ENCODE measurements at places on chromosomes 11 and 22.
A peak's percentile ranks its signal among the peaks of the same experiment; 100 is the strongest.

DNA sequence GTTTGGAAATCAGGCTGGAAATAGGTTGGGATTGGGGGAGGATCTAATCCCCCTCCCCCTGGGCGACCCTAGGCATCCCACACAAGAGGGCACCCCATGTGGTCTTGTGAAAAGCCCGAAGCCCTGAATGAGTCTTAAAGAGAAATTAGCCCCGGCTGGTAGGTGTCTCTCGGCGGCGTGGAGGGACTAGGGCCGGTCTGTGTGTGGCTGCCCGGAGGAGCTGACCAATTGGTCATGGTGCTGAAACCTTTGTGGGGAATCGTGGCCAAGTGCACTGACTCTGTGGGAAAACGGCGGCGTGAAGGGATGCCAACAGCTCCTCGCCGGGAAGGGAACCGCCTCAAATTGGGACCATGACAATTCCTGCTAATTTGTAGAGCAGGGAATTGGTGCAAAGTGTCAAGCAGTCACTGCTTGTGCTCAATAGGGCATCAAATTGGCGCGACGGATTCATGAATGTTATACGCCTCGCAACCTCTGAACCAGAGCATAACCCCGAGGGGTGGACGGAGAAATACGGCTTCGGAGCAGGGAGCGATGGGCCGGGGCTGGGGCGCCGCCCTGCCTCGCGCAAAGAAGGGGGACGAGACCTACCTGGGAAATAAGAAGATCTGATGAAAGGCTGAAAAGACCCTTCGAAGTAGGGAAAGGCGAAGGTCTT lies 1.5 kb downstream of the DBX1 start:
- DNase-seq, result no peak

DNA sequence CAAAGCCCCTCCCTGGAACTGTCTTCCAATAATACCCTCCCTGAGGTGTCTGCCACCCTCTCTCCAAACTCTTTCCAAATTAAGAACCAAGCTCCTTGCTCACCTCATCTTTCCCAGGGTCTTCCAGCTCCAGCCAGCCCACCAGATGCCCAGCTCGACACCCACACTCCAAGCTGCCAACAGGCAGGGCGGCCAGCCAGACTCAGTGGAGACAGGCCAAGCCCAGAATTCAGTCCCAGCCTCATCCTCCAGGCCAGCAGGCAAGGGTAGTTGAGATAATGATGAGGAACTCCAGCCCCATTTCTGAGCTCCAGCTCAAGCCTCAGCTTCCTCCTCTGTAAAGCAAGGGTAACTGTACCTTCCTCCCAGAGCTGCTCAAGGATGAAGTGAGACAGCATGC lies 132.9 kb downstream of the CHST1 start:
- no peak for DNase-seq

DNA sequence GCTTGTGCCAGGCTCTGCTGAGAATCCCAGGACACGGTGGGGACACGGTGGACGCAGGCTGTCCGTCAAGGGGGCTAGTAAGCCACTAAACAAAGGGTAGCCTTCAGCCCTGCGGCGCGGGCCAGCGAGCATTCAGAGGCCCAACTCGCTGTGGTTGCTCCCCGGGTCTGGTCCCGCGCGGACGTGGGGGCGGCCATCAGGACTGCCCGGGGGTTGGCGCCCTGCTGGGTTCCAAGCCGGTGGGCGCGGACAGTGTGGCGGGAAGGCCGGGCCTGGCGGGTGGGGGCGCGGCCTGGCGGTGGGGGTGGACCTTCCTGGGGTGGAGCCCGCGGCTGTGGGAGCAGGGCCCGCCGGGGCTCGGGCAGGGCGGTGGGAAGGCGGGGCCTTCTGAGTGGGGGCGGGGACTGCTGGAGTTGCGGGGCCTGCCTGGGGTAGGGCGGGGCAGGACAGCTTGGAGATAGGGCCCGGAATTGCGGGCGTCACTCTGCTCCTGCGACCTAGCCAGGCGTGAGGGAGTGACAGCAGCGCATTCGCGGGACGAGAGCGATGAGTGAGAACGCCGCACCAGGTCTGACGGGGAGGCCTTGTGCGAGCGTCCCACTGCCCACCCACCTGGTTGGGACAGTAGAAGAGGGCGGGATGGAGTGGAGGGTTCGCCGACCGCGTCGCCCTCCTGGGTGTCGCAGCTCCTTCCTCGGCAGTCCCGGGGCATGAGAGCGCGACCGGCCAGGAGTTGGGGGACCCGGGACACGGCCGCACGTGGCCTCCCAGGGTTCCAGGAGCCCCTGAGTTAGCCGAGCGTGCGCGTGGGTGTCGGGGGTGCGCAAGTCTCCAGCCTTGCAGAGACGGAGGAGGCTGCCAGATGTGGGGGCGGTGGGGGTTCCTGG lies at the start of gene SERHL2:
Gene SERHL2 (plus strand): TSS at position 482 of the 887 bp plus-strand sequence. CDS start 65 bp downstream, at position 547.
- no peak for DNase-seq

DNA sequence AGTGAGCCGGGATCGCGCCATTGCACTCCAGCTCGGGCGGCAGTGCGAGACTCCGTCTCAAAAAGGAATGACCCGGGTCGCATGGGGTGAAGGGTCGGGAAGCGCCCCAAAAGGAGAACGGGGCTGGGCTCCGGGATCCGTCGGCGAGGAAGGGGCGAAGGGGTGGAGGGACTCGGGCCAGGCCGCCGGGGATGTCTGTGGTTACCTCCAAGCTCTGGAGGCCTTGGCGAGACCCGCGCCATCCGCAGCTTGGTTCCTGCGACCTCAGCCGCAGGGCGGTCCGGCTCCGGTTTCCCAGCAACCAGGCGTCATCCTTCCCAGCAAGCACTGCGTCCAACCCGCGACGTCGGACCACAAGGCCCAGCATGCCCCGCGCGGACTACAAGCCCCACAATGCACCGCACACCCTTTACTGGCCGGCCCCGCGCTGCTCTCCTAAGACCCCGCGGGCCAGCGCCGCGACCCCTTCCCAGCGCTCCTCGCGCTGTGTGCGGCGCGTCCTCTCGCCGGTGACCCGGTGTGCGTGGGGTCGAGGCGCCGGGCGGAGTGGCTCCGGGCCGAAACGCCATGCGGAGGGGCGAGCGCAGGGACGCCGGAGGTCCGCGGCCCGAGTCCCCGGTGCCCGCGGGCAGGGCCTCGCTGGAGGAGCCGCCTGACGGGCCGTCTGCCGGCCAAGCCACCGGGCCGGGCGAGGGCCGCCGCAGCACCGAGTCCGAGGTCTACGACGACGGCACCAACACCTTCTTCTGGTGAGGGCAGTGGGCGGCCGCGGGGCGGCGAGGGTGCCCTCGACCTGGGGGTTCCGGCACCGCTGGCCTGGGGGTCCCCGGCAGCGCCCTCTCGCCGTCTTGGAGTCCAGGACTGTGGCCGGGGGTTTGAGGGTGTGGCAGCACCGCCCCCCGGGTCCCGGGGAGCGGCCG lies at the start of gene PTDSS2:
Gene PTDSS2 (plus strand): TSS at position 391 of the 920 bp plus-strand sequence. CDS start 177 bp downstream, at position 568.
- DNase-seq, result peak; percentile 75

- no peak for DNase-seq
These were observed at the start of gene DLG2 for GRCh38 chr11:85627332-85627997. Gene DLG2, minus strand, starts transcription at chr11:85627344.

DNA sequence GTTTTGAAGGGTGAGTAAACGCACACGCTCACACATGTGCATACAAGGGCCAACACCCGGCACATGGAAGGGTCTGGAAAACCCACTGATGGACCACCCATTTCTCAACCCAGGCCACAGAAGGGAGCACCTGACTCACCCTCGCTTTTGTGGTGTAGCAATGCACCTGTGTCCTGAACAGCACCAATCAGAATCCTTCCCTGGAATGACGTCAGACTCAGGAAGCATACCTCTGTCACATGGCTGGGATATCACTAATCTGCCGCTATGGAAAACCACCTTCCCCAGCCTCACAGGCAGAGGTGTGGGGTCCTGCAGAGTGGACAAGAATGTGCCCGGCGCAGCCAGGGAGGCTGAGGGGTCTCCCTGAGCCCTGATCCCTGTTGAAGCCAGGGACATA lies 9.0 kb upstream of the OSM start:
- no peak for DNase-seq

GRCh38 chr22:24878969-24879368 lies 67.5 kb downstream of the LHFPL7 start:
- DNase-seq, result no peak

GRCh38 chr11:113496026-113496651 lies 20.9 kb upstream of the DRD2 start:
- DNase-seq, result no peak

DNA sequence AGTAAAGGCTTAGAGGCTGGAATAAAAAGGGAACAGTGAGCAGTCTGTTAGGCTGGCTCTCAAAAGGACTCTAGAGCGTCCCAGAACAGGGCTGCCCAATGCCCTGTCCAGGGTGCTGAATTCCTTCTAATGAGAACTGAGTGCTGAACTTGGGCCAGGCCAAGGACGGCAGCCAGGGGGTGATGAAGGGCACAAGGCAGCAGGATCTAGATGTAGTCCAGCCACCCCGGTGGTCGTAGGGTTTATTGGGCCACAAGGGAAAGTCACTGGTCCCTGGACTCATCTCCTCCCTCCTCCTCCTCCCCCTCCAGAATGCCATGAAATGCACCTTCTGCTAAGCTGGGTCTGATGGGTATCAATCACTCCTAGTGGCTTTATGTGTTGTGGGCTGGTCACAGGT lies 19.2 kb downstream of the NPTXR start:
- no peak for DNase-seq

GRCh38 chr11:86370922-86371594 lies 3.6 kb upstream of the CCDC81 start:
- no peak for DNase-seq

DNA sequence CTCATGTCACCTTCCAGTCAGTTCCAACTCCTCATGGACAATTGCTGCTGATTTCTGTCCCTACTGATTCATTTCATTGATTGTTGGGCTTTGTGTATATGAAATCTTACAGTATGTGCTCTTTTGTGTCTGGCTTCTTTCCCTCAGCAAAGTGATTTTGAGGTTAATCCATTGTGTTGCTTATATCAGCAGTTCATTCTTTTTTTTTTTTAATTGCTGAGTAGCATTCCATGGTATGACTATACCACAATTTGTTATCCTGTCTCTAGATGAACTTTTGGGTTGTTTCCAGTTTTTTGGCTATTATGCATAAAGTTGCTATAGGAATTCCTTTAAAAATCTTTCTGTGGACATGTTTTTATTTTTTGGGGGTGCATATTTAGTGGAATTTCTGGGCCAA lies 59.9 kb downstream of the NXPE1 start:
- no peak for DNase-seq

GRCh38 chr11:47488111-47488510 lies 39.2 kb upstream of the RAPSN start:
- no peak for DNase-seq

DNA sequence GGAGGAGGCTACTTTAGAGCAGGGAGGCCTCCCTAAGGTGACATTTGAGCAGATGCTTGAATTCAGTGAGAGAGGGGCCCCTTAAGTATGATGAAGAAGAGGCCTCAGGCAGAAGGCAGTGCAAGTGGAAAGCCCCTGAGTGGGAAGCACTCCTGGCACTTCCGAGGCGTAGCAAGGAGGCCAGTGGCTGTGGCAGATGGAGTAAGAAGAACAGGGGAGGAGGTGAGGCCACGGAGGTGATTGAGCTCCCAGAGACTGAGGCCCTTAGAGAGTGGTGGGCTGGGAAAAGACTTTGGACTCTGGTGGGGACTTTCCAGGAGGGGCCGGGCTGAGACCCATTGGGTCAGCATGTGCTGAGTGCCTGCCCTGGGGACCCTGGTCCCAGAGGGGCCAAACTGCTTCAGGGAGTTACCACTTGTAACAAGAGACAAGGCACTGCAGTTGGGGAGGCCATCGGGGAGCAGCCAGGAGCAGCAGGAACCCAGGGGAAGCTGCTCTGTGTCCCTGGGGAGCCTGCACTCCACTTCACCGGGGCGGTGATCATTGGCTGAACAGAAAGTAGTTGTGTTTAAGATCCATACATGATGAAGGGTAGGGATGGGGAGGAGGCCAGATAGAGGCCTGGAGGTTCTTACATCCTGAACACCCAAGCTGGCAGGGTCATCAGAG lies 2.5 kb upstream of the CENPM start:
- DNase-seq, result no peak

DNA sequence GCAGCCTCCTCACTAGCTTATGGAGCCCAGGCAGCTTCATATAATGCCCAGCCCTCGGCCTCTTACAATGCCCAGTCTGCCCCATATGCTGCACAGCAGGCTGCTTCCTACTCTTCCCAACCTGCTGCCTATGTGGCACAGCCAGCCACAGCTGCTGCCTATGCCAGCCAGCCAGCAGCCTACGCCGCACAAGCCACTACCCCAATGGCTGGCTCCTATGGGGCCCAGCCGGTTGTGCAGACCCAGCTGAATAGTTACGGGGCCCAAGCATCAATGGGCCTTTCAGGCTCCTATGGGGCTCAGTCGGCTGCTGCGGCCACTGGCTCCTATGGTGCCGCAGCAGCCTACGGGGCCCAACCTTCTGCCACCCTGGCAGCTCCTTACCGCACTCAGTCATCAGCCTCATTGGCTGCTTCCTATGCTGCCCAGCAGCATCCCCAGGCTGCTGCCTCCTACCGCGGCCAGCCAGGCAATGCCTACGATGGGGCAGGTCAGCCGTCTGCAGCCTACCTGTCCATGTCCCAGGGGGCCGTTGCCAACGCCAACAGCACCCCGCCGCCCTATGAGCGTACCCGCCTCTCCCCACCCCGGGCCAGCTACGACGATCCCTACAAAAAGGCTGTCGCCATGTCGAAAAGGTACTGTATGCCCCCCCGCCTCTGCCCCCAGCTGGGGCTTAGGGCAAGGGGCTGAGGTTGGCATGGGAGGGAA lies 8.8 kb downstream of the RBM14 start:
- DNase-seq, result no peak

DNA sequence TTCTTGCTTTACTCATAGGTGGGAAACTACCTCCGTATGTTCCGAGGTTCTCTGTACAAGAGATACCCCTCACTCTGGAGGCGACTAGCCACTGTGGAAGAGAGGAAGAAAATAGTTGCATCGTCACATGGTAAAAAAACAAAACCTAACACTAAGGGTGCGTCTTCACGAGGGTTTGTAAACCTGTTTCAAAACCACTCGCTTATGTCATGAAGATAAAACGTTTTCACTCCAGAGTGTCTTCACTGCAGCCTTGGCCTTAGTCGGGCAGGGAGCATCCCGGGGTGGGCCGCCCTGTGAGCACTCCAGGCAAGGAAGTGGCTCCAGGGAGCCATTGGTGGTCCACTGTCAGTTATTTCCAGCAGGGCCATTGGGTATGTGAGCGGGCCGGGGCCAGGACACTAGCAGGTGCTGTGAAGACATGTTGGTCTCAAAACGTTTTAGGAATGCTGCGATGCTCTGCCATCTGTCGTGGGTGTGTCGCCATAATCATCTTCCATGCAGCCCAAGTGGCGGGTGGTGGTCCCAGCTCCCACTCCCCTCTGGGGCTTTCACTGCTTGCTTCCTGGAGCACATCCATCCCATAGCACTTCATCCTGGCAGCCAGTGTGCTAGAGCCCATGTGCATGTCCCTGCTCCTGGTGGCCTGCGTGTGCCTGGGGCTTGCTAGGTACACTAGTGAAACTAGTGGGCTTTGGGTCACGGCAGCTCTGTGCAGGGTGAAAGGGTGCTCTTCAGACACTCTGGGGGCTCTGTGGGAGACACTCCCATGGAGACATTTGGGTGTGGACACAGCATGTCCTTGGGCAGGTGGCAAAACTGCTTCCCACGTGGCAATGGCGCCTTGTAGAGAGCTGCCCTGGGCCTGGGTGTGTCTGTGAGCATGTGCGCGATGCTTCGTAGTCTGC lies 5.2 kb downstream of the SMARCB1 start:
- no peak for DNase-seq

GRCh38 chr22:41387341-41387740 lies 5.6 kb downstream of the TEF start:
- no peak for DNase-seq
